ENCODE measurements at places on chromosomes 7 and 10.

DNA sequence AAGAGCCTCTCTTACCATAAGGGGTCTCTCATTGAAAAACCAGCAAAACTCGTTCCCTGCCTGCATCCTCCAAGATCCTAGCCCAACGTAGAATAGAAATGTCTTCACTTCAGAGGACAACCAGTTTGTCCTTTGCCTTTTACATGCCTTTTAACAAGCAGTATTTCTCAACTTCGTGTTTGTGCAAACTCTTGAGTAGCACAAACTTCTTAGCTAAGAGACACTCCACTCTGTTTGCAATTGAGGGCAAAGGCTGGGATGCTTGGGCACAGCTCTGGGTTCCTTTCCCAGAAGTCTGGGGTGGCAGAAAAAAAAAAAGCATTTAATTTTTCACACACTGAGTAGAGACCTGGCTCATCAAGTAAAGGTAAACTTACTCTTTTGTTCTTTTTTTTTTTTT lies 19.5 kb upstream of the KCTD7 start:
- DNase-seq: no peak

DNA sequence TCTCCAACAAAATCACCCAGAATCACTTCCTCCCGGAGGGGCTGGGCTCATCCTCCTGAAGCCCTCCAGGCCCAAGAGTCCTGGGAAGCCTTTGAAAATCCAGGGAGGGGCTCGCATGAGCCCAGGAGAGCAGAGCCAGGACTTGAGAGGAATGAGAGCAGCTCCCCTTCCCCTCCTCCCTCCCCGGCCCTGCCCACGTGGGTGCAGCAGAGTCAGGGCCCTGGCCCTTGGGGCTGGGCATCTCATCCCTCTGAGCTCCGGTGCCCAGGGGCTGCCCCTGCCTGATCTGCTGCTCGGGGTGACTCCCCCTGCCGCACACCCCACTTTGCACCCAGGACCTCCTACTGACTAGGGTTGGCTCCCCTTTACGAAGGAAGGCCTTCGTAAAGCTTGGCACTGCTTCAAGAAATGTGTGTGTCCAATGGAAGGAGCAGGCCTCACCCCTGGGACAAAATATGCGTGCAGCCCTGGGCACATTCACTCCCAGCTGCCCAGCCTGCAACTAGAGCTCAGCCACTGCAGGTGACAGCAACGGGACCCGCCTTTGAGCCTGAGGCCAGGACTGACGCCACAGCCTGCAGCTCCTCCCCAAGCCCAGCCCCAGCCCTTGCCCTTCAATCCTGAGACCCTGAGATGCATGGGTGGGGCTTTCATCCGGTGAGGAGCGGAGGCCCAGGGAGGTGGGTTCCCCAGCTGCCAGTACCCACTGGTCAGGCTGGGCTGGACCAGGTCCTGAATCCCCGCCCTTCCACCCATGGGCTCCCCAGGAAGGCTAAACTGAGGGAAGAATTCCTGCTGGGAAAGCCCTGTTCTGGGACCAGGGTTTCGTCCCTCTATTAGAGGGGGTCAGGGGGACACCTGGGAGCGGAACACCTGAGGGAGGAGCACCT lies 21.8 kb downstream of the PWWP2B start:
- no peak for DNase-seq

DNA sequence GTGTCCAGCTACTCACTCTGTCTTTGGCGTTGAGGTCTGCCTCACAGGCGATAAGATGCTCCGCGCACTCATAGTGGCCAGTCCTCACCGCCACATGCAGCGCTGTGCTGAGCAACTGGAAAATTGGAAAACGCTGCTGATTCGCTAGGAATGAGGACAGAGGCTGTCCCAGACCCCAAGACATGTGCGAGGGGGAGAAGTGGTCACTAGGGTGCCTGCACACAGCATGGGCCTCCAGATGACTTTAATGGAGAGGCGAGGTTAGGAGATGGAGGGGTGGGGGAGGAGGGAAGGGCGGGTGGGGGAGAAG lies 5.2 kb downstream of the ANKRD1 start:
- no peak for DNase-seq

- no peak for DNase-seq
Measured at GRCh38 chr7:33221390-33221789, 92.0 kb downstream of the BBS9 start.

DNA sequence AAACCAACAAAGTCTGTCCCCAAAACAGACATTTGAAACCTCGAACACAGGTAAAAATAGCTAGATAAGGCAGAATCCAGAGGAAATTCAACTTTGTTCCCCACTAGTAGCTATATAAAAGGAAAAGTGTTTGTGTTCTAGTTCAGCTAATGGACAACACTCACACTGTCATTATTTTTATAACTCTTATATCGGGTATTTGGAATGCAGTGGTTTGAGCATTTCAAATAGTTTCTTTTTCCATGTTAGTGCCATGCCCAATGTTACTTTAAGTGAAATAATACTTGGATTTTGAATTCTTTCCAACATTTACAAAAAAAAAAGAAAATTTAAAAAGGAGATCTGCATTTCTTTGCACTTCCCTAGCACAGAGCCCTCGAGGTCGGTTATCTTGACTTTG lies 213.6 kb downstream of the DOCK4 start:
- DNase-seq: no peak

- DNase-seq: no peak
Measured at GRCh38 chr7:26490640-26491624, 199.3 kb downstream of the SNX10 start.

GRCh38 chr10:97230146-97230545 lies 44.4 kb upstream of the SLIT1 start:
- DNase-seq: no peak

GRCh38 chr10:122454603-122455080 lies at the start of gene ARMS2:
Gene ARMS2 (plus strand): TSS chr10:122454653. CDS start chr10:122454728, 75 bp downstream.
- no peak for DNase-seq

GRCh38 chr7:514651-515598 lies 4.7 kb downstream of the PDGFA start:
- DNase-seq: no peak

- DNase-seq: no peak
Measured at GRCh38 chr7:117219485-117219884, 103.4 kb downstream of the WNT2 start.

DNA sequence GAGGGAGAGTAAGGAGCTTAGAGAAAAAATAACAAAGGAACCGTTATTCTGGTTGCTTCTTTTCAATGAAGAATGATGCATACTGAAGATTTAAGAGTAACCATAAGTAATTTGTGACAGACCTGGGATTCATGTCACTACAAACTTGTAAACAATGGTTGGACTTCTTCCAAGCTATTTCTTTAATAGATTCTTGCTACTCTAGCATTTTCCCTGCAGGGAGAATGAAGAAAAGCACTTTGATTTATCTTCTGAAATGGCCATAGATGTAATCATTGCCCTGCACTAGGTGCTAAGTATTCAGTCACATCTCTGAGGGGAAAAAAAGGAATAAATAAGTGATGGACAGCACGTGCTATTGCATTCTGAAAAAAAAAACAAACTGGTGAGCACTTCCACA lies 606.6 kb upstream of the LRRN3 start:
- no peak for DNase-seq

DNA sequence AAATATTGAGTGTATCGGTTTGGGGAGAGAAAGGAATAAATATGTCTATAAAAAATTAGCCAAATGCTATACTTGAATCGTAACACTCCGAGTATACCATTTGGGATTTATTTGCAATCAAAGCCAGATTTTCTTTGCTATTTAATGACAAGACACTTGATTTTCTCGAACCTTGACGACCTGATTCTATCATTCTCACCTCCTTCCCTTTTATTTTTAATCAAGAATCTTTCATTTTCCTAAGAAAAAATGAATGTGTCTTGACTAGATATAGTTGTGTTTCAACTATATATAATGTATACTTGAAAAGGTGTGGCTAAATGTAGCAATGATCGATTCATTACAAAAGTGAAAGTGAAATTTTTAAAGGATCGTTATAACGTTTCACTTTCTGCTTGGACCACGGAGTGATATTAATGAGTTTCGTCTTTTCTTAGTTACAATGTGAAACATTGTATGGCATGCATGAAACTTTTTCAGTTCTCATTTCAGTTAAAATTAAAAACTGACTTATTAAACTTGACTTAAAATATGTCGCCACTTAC lies 562 bp downstream of the NUB1 start:
- DNase-seq: no peak

Measured in T follicular helper cell (primary cell).